Stimulated activated CD4-positive, alpha-beta T cell treated with anti-CD3 and anti-CD28 coated beads, Interleukin-12 subunit alpha, Interleukin-12 subunit beta, amount 100 ng/mL, for 48 hours (primary cell): ENCODE measurements at places on chromosomes 11 and 22.

GRCh38 chr11:71179877-71180605 is 72.3 kb downstream of the SHANK2 start:
- DNase-seq: no peak

- DNase-seq: no peak
Observed at GRCh38 chr11:59777104-59777503, 21.9 kb downstream of the STX3 start.

DNA sequence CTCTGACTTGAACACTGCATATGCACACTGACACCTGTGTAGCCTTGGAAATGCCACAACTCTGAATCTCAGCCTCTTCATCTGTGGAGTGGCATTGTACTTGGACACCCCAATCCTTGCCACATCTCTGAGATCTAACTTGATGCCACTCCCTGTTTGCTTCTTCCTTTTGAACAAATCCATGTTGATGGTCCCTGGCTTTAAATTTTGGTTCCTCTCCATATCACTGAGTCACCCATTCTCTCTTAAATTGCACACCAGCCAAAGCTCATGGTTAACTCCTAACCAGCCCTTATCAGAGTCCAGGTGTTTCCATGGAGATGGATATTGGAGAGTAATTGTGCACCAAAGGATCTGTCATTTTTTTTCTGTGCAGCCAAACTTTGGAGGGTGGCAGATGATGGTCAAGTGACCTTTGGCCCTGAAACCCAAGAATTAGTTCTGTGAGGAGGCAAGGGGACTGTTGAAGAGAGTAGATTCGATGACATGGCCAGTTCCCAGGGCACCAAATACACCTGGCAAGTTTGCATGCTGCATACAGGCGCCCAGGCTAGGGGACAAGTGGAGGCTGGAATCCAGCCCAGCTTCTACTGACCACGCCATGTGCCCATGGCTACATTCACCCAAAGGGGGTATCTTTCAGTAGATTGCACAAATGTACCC is 25.1 kb upstream of the PAMR1 start:
- DNase-seq: no peak

DNA sequence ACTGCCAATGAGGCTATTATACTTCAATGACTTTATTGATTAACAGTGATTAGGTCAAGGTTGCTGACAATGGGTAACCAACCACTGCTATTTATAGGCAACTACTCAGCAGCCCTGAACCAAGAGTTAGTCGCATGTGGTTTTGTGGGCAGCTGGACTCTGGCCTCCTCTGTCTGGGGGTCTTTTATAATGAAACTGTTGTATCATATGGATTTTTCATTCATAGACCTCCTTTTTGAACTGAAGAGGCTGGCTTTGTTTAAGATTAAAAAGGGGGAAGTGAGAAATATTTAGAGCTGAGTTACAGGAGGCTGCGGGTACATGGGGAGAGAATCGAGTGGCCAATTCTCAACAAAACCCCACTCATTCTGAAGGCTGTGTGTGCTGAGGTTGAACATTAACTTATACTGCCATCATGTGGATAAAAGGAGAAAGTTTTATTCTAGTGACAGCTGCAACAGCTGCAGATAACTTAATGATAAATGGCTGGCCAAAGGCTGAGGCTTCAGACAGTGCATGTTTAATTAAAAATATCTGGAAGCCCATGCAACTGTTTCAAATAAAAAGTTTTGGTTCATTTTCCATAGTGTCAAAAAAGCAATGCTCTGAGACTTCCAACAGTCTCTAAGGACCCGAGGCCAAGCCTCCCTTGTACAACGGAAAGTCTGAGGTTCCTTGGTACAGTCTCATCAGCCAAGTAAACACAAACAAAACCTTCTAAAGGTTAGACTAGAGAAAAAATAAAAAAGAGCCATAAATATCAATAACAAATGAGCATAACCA is 682.6 kb downstream of the KCNA4 start:
- no peak for DNase-seq

GRCh38 chr11:102415304-102415916 is 37.2 kb downstream of the TMEM123 start:
- no peak for DNase-seq

DNA sequence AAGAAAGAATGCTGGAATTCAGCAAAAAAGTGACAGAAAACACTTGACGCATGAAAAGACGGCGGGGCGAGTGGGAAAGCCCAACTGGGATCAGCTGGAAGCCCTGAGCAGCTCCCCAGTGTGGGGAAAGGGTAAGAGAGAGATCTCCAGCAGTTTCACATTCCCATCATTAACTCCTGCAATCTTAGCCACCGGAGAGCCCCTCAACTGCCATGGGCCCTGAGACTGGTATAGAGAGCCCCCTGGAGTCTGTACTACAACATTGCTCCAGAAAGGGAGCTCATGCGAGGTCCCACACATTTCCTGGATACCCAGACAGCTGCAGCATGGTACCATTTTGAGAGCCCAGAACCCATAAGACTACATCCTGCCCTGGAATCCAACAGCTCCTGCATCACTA is 31.1 kb downstream of the MRGPRX4 start:
- DNase-seq: no peak
